CD4-positive, alpha-beta T cell treated with Interleukin-12 subunit alpha and Interleukin-12 subunit beta, for 1 hour (primary cell): ENCODE measurements at places on chromosomes 11 and 22.

- DNase-seq = no peak
These were observed 148.3 kb downstream of the TRPC6 start for GRCh38 chr11:101435408-101435973.

DNA sequence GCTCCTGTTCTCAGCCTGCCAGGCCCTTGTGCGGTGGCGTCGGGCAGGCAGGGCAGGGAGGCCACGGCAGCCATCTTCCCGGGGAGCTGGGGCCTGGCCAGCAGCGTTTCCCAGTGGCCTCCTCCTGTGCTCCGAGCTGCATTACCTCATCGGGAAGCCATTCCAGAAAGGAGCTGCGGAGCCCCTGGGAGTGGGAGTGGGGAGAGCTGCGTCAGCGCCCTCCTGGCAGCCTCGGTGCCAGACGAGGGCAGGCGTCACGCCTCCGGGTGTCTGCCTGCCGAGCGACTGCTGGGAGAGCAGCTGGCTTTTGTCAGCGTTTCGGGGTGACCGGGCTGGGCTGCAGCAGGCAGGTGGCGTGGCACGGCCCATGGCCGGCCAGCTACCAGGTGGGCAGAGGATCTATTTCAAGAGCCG is 30.9 kb upstream of the WNT7B start:
- DNase-seq = no peak

GRCh38 chr11:73995731-73996130 is 13.1 kb upstream of the UCP2 start:
- DNase-seq = peak; percentile 83

- DNase-seq = no peak
These were observed 21.6 kb downstream of the CYB5R2 start for GRCh38 chr11:7651700-7652099.

GRCh38 chr22:24500277-24500820 is 5.2 kb downstream of the UPB1 start:
- DNase-seq = no peak

DNA sequence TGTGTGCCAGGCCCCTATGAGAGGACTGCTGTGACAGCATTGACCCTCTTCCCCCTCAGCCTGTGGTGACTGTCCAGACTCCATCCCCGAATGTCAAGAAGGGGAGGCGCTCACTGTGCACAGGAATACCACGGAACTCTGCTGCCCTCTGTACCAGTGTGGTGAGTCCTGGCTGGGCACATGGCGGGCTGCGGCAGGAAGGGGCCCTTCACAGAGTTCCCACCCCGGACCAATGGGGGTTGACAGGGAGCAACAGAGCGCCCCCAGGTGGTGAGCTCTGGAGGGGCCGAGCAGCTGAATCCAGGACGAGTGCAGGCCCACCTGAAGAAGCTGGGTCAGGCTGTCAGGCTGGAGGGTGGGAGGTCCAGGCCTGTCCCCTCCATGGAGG is 83.8 kb upstream of the MYOD1 start:
- DNase-seq = no peak

DNA sequence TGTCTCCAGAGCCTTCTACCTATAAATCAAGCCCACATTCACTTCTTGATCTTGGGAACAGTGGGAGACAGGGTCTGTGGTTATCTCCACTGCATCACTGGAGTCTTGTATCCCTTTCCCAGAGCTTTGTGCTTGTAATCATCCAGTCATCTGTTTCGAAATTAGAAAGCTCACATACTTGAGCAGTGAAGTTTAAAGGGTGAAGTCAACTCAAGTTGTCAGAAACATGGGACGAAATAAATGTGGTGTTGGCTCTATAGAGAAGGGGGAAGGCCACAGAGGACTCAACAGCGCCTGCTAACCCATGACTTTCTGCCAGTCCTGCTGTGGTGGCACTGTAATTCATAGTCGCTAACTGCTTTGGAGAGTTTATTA is 197.5 kb downstream of the DBX1 start:
- DNase-seq = no peak

DNA sequence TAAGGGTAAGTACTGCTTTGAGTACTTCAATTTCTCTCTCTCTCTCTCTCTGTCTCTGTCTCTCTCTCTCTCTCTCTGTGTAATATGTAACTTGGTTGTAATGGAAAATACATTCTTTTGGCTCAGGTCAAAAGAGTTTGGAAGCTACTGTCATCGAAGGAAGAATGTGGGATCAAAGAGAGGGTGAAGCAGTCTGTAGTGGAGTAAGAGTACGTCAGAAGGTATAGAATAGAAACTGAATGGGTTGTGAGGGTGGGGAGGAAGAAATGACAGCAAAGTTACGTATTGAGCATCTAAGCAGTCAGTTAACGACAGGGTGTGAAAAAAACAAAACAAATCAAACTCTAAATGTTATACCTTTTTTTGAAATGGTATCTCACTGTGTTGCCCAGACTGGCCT is 10.0 kb downstream of the NCAM1 start:
- no peak for DNase-seq

DNA sequence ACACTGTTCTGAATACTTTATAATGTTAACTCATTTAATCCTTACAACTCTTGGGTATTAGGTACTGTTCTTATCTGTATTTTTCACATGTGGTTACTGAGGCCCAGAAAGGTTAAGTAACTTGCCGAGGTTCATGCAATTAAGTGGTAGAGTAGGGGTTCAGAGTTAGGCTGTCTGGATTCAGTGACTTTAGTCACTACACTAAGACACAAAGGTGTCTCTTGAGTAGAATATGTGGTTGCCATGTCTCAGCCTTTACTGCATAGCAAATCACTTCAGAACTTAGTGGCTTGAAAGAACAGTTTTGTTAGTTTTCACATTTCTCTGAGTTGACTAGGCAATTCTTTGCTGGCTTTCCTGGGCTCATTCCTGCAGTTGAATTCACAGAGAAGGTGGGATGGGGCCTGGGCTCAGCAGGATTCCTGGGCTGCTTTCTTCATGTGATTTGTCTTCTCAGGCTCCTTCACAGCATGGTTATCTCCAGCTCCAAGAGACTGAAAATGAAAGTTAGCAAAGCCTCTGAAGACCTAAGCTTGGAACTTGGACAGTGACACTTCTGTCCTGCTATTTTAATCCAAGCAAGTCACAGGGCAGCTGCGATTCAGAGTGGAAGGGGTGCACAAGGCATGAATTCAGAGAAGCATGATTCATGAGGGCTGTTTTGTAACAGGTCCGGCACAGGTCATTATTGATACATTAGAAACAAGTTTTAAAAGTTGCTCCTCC is 68.3 kb downstream of the SPECC1L start:
- DNase-seq = no peak

GRCh38 chr11:108302121-108302785 is 79.4 kb downstream of the ATM start:
- DNase-seq = no peak

GRCh38 chr11:35126879-35127581 is 11.9 kb upstream of the CD44 start:
- DNase-seq = no peak

GRCh38 chr11:7154881-7155361 is 66.1 kb downstream of the RBMXL2 start:
- no peak for DNase-seq

DNA sequence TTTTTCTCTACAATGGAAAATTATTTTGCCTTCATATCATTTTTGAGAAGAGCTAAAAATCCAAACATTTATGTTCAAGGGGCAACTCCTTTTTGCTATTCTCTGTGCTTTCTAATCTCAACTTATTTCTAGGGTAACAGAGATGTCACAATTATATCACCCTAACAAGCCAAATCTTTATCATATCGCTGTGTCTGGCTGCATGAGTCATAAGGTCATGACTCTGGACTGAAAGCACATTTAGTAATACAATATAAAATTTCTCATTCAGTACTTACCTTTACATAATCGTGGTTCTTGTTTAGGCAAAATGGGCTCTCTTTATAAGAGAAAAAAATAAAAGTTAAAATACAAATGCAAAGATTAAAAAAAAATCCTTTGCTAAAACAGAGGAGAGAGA is 326.0 kb downstream of the CASP12 start:
- DNase-seq = no peak

DNA sequence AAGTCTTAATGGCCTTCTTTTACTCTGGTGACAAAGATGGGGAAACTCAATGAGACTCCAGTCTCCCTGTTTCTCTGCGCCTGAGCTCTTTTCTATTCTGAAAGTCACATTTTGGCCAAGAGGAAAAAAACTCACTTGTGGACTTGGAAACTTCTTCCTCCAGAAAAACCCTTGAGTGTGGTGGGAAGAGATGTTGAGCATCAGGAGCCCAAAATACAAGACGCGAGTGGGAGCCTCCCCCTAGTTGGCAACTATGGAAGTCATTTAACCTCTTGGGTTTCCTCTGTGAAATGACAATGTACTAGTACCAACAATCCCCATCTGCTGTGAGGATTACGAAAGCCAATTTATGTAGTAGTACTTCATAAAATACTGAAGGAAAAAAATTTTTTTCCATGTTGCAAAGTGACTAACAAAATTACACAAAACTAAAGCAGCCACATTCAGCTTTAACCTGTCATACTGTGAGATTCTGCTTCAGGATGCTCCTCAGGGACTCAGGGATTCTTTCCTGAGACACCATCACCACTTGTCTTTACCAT is 524 bp upstream of the SLC25A17 start:
- no peak for DNase-seq

- no peak for DNase-seq
These were observed 470.2 kb upstream of the API5 start for GRCh38 chr11:42841556-42841955.

DNA sequence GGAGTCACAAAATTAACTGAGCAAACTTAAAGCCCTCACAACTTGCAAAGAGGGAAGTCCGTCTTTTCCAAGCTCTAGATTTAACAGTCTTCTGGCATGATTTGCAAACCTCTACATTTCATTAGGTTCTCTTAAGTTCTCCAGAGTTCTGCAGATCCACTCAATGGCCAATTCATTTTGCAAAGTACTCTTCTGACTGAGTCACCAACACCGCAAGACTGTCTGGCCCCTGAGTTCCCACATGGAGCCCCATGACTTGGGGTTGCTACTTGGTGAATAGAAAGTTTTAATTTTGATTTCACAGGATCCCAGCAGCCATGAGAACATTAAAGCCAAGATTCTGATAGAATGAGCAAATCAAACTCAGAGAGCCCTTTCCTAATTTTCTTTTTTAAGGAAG is 134.5 kb downstream of the PLEKHA7 start:
- no peak for DNase-seq

DNA sequence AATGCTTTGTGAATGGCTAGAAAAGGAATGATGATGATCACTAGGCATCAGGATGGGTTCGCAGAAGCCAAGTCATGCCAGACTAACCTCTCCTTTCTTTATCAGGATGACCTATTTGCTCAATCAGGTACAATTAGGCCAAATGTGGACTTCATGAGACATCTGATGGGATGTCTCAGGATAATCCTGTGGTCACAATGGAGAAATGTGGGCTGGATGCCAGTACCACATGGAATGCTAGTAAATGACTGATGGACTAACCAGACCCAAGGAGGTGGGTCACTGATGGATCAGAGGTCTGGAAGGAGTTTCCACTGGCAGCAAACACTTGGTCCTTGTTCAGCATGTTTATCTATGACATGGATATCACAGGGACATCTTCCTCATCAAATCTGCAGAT is 94.8 kb upstream of the PHOX2A start:
- DNase-seq = no peak

DNA sequence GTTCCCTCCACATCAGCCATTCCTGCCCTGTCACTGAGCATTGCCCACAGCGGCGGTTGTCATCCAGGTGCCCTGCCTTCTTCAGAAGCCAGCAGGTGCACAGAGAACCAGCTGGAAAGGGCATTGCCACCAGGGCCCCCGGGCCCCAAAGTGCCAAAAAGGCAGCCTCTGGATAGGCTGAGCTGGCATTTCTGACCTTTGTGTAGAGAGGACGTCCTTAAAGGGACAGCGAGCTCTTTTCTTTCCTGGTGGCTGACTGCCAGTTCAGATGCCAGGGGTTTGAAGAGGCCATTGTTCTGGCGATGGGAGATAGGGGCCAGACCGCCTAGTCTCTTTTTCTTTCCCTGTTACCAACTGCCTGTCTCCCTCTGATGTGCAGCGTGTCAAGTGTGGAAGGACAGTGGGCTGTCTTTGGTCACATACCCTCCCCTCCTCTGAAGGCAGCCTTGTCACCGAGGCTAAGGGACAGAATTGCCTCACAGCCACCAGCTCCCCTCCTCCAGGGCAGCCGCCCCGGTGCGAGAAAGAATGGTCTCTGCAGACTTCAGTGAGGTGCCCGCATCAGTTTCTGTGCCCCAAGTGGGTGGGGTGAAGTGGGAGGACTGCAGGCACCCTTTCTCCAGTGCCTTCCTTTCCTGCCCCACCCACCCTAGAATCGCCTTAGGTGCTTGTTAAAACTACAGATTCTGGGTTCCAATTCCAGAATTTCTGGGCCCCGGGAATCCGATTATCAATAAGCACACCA is 109.6 kb downstream of the SCN3B start:
- no peak for DNase-seq

GRCh38 chr11:67668192-67668551 is 6.3 kb downstream of the ALDH3B2 start:
- DNase-seq = no peak

DNA sequence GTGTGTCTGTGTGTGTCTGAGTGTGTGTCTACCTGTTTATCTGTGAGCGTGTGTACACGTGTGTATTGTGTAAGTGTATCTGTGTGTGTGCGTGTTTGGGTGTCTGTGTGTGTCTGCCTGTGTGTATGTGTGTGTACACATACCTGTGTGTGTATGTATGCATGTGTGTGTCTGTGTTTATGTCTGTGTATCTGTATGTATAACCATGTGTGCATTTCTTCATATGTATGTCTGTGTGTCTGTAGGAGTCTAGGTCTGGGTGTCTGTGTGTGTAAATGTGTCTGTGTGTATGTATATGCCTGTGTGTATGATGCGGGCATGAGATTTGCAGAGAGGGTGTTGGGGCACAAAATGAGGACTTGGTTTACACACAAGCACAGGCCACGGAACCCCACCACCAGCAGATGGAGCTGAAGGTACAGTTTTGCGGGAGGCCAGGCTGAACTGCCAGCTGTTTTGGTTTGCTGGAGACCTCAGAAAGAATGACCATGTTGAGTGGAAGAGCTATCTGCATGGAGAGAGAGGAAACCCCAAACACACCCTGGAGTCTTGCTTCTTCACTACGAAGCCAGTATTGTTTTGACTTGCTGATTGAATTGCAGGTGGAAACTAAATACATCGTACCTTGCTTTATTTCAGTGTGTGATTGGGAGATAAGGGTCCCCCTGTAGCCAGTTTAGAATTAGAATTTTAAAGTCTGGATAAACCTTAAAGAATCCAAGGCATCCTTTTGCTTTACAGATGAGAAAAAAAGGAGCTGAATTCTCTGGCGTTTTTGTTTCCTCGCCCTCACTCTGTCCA is 497.2 kb downstream of the NTM start:
- DNase-seq = no peak

GRCh38 chr11:2526808-2527381 is 82.1 kb downstream of the KCNQ1 start:
- peak; percentile 28 for DNase-seq

- DNase-seq = no peak
These were observed 24.0 kb upstream of the SYT8 start for GRCh38 chr11:1810761-1811160.

GRCh38 chr11:27281276-27281675 is 81.7 kb downstream of the CCDC34 start:
- DNase-seq = no peak

DNA sequence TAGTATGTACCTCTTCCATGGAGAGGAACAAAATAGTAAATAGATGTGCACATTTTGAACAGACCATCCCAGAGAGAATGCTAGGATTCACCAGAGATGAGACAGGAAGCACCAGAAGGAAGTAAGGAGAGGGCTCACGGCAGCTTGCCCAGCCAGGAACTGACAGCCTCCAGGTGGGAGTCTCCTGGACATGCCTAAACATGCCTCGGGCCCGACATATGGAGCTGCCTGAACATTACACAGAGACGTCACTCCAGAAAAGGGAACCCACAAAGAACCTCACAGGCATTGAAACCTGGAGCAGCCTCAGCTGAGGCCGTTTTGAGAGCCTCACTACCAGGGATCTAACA is 67.4 kb downstream of the BRD1 start:
- DNase-seq = no peak
